Right lobe of liver (tissue), 6 donors: ENCODE measurements at places on chromosomes 12 and 14. TPM values are rescaled to one million over a fixed set of nuclear protein-coding genes. Genes with fewer than 3 reads are reported as not detected.

B3GNT4 gene
- total RNA-seq: 0.42 TPM

- H3K27me3 ChIP-seq: no peaks in the 10 kb centered on the region
- H3K4me3 ChIP-seq: no peak overlapping the region
- no peaks in the 10 kb centered on the region for H3K4me1 ChIP-seq
- H3K27ac ChIP-seq: peak overlapping the region; percentile 50
- peaks cover 57% of the 10 kb centered on the region for H3K36me3 ChIP-seq
Observed at GRCh38 chr14:22570132-22570949, 18.7 kb downstream of the DAD1 start.

GRCh38 chr12:10537721-10538120, 32.0 kb downstream of the EIF2S3B start:
- H3K27me3 ChIP-seq: no peaks in the 10 kb centered on the region
- no peaks in the 10 kb centered on the region for H3K4me1 ChIP-seq
- H3K36me3 ChIP-seq: no peaks in the 10 kb centered on the region
- H3K4me3 ChIP-seq: no peak overlapping the region
- DNase-seq: no peak

GRCh38 chr14:75579338-75579864, 981 bp downstream of the FLVCR2 start:
- no peaks in the 10 kb centered on the region for H3K36me3 ChIP-seq
- H3K4me3 ChIP-seq: peak overlapping the region; percentile 63
- peak overlapping the region; percentile 73 for H3K27ac ChIP-seq
- peaks cover 27% of the 10 kb centered on the region for H3K4me1 ChIP-seq
- no peaks in the 10 kb centered on the region for H3K27me3 ChIP-seq
- DNase-seq: no peak
